ENCODE measurements at places on chromosomes 16 and 17.

DNA sequence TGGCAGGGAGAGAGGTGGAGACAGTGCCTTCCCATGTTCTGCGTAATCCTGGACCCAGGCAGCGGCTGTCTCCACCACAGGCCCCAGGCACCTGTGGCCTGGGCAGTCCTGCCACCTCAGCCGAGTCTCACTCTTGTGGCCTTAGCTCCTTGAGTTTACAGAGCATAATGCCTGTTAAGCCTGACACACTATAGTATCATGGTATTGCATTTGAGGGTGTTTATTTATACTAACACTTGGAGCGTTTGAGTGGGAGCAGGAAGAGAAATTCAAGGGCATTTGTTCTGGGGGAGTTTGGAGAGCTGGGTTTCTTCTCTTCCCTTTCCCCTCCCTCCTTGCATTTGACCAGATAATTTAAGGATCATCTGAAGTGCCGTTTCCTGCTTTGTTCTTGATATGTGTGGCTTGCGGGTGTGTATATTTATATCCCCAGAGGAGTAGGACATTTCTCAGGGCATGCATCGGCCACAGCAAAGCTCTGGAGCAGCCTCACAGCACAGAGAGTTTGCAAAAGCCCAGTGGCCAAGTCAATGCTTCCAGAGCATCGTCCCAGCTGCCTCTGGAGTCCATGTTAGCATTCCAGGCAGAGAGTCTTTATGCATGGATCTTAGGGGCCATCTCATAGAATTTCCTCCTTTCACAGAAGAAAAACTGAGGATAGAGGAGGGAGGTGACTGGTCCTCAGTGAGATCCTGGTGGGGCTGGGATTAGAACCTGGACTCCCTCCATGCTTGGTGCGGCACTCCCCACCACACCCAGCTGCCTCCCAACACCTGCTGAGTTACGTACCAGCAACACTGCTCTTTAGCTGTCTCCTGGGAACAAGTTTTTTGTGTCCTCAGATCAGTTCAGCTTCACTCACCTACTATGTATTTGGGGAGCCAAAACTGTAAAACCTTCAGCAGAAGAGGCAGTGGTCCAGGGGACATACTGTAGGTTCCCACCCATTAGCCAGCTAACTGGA, 222.8 kb downstream of the CCDC182 start:
- DNase-seq = no peak

DNA sequence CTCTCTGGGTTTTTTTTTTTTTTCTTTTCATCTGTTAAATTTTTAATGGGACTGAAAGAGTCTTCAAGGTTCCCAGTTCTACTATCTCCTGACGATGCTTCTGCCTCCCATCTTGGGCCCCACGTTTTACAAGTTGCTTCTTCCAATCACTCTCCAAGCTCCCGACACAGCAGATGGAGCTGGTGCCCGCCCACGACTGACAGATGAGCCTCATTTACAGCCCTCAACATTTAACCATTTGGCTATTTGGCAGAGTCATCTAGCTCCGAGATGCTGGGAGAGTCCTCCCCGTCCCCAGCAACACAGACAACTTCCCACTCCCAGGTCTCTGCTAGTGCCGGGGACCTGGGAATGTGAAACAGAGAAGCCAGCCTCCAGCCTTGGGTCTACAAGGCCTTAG, 276.9 kb downstream of the SHISA9 start:
- no peak for DNase-seq

DNA sequence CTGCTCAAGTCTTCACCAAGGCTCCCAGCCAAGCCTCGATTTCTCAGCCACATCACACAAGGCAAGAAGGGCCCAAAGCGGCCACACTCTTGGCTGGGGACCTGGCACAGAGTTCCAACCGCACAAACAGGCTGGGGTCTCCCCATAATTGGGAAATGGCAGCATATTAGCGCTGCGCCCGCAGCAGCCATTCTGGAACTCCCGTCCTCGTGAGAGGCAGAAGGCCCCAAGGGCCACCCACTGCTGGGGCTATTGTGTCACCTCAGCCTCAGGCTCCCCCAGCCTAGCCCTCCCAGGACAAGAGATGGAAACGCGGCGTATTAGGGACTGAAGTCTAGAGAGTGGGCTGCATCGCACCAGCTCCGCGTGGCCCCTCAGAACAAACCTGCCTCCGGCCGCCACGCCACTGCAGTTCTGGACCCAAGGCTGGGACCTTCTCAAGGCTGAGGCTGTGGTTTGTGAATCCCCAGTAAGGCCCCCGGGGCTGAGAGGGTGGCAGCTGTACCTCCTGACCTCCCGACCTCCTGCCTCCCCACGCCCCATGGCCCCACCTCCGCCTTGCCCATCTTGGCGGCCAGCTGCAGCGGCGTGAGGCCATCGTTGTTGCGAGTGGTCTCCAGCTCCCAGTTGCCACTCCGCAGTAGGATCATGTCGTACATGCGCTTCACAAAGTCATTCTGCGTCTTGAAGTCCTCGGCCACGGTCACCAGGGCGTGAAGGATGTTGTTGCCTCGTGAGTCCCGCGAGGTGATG, 25.3 kb downstream of the TRPV3 start:
- no peak for DNase-seq

GRCh38 chr16:64910356-64910755, 211.5 kb downstream of the CDH11 start:
- peak; percentile 10 for DNase-seq

- peak; percentile 20 for DNase-seq
Measured at GRCh38 chr17:60640503-60640902, 37.1 kb upstream of the BCAS3 start.

DNA sequence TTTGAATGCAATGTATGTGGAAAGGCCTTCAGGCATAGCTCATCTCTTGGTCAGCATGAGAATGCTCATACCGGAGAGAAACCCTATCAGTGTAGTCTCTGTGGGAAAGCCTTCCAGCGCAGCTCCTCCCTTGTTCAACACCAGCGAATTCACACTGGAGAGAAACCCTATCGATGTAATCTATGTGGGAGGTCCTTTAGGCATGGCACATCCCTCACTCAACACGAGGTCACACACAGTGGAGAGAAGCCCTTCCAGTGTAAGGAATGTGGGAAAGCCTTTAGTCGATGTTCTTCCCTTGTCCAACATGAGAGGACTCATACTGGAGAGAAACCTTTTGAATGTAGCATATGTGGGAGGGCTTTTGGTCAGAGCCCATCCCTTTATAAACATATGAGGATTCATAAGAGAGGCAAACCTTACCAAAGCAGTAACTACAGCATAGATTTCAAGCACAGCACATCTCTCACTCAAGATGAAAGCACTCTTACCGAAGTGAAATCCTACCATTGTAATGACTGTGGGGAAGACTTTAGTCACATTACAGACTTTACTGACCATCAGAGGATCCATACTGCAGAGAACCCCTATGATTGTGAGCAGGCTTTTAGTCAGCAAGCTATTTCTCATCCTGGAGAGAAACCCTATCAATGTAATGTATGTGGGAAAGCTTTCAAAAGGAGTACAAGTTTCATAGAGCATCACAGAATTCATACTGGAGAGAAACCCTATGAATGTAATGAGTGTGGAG, 24.7 kb downstream of the ZFP90 start:
- DNase-seq = no peak

DNA sequence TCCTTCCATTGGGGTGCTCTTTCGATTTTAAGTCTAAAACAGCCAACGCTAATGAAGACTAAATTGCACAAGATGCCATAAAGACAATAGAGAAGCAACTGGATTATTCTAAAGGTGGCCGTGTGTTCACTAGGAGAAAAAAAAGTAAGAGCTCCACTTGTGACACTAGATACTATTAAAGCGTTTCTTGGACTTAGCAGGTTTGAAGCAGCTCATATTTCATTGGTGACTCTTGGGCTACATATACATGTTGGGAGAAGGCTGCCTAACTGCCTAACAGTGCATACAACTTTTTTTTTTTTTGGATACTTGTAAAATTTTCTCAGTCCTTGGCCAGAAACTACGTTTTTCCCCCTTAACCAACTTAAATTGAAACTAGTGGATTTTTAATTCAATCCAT, 111.8 kb upstream of the NOG start:
- DNase-seq = no peak

DNA sequence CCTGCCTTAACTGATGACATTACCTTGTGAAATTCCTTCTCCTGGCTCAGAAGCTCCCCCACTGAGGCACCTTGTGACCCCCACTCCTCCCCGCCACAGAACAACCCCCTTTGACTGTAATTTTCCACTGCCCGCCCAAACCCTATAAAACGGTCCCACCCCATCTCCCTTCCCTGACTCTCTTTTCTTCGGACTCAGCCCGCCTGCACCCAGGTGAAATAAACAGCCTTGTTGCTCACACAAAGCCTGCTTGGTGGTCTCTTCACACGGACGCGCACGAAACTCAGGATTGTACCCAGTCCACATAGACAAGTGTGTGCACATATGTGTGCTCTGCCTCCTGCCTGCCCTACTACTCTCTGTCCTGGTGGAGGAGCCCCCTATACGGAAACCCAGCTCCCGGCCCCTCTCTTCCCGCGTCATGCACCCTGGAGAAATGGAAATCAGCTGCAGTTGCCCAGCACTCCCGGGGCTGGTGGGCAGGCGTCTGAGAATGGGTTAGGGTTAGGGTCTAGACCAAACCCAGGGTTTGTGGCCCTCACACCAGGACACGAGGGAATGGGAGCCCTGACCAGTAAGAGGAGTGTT, 2.4 kb upstream of the RHBDF1 start:
- no peak for DNase-seq

- DNase-seq = no peak
Measured at GRCh38 chr17:63940584-63940983, 8.5 kb upstream of the CD79B start.

DNA sequence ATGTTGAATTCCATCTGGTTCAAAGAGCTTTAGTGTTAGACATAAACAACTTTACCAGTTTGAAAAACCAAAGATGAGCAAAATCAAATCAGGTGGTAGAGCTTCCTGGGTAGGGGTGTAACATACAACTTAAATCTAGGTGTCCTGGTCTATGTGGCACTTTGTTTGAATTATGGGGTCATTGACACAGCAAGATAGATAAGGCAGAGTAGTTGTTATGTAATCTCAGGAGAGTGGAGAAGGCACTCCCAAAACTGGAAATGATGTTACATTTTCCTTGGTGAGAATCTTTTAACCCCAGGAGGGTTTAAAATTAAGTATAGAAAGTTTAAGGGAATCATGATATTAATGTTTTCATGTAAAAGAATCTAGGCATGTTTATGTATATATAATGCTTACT, 31.9 kb downstream of the CCDC42 start:
- no peak for DNase-seq

DNA sequence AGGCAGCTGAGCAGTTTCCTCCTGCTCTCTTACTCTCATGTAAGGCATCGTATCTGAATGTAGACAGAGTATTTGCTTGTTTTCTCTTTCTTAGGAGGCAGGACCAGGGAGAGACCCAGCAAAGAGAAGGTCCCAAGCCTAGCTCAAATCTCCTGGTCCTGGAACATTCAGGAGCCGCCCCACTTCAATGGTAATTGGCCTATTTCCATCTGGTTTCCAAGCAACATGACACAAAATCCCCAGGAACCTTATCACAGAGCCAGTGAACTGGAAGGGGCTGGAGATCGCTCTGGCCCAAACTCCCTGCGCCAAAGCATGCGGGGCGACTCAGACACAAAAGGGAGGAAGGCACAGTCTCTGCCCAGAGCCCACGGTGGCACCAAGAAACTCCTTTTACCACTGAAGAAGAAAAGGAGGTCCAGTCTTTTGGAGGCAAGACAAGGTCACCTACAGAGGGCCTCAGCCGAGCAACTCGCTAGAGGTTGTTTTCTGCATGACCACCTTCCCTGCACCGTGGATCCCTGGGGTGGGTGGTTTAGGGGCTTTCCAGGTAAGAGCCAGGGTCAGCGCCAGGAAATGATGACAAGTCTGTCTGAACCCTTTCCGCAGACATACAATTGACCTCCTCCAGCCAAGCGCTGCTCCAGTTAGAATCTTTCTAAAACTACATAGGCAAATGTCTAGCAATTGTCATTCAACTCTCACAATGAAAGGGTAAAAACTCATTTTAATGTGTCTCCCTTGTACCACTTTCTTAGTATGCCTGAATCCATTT, 394.7 kb downstream of the SOX9 start:
- peak; percentile 36 for DNase-seq

- peak; percentile 62 for DNase-seq
Measured at GRCh38 chr17:78324391-78325075, 35.3 kb downstream of the SOCS3 start.

GRCh38 chr17:9817086-9817485, 4.8 kb downstream of the GSG1L2 start:
- no peak for DNase-seq

Data from neural progenitor cell (in vitro differentiated cells).